ENCODE measurements at places on chromosomes 11 and 22.

- no peak for DNase-seq
Measured at GRCh38 chr11:70566768-70567530, 168.6 kb downstream of the CTTN start.

DNA sequence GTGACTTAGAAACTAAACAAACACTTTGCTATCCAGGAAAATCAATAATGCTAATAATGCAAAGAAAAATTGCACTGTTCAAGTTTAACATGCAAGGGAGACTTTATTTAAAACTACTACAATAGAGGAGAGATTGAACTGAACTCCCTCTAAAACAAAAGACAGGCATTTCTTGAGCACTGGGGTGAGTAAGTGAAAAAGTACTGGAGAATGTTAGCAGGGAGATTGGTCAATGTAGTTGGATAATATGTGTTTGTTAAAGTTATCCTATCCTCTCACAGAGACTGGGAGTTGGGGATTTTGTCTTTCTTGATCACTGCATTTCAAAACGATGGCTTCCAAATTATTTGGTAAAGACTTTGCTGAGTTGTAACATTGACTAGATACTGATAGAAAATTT, 77.6 kb downstream of the LUZP2 start:
- no peak for DNase-seq

- DNase-seq: no peak
Measured at GRCh38 chr11:30260813-30261212, 30.0 kb downstream of the FSHB start.

DNA sequence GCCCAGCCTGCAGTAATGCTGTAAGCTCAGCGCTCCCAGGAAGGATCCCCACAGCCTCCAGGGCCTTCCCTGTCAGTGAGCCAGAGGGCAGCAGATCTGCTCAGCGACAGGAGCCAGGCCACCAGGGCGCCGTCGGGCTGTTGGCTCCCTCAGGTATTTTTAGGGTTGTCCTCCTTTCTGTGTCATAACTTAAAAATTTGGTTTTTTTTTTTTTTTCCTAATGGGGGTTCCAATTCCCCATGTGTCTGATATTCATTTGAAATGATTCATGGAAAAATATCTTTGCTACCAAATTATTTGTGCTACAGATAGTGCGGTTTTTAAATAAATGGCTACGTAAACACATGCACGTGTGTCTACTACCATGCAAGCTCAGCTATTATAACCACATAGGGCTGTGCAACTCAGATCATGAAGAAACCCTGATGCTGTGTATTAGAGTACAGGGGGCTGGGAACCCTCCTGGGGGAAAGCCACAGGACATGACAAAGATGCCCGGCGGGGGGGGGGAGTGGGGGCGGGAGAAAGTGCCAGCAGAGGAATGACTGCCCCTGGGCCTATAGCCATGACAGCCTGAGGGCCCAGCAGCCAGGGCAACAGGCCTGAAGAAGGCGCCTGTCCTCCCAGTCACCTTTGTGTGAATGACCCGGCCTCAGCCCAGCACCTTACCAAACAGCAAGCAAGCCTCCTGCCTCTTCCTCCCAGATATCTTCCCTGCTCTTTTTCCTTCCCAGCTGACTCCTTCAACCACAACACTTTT, 89.3 kb downstream of the NAT10 start:
- no peak for DNase-seq

DNA sequence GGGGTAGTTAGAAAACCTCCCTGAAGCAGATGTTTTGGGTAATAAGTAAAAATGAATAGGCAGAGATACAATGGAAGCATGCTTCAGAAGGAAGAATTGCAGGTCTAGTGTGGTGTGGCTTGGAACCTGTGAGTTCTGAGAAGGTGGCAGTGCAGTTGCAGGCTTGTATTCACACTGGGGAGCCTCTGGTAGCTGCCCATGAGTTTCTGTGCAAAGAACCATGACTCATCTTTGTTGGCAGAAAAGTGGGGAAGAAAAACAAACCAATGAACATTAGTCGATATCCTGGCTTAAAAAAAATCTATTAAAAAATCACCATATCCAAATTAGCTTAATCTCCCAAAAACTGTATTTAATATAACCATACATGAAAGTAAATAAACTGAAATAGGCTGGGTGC, 232.6 kb downstream of the FAT3 start:
- DNase-seq: no peak
